ENCODE measurements at places on chromosomes 12 and 14.

DNA sequence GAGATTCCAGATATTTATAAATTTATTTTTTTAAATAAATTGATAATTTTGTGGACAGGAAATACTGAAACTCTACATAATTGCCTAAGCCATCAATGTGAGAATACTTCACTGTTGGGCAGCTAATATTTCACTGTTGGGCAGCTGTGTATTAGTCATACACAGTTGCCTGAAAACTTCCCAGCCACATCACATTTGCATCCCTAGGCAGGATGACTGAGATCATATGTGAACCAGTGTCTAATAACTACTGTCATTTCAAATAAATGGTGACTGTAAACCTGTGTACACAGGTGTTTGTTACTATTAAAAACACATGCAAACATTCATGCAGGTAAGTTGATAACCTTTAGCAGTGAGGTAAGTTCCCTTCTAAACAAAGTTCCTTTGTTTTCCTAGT, 43.9 kb downstream of the TMTC3 start:
- peaks cover 4% of the 10 kb centered on the region for H3K36me3 ChIP-seq
- DNase-seq: peak; percentile 86
- peaks cover 27% of the 10 kb centered on the region for H3K4me1 ChIP-seq
- H3K4me3 ChIP-seq: no peak overlapping the region

DNA sequence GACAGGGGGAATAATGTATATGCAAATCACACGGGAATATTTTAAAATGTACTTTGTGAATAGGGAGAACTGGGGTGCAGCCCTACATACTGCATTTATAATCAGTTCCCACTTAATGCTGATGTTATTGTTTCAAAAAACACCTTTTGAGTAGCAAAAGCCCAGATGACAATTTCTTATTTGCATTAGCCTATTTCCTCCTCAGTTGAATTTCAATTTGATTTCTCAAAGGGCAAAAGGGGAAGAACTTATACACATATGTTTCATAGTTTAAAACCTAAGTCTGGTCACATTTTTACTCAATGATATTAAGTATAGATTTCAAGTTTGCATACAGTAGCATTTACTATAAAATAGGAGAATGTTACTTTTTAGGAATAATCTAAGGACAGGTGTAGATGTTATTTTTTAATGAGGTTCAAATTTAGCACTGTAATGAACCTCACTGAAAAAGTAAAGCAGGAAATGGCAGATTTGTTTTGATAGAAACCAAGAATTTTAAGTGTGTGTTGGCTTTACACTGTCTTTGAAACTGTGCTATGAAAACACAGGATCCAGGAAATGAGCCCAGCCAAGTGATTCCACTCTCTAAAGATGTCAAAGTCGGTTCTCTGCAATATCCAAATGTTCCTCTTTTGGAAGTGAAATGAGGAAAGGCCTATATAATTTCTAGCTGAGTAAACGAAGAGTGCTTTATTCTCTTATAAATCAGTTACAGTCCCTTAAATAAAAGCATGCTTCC, 367.4 kb downstream of the BTG1 start:
- H3K36me3 ChIP-seq: no peaks in the 10 kb centered on the region
- H3K4me3 ChIP-seq: peak overlapping the region; percentile 59
- H3K4me1 ChIP-seq: peaks cover 26% of the 10 kb centered on the region
- H3K27me3 ChIP-seq: no peaks in the 10 kb centered on the region
- peak; percentile 20 for DNase-seq

- no peaks in the 10 kb centered on the region for H3K4me1 ChIP-seq
- no peak overlapping the region for H3K27ac ChIP-seq
- no peaks in the 10 kb centered on the region for H3K27me3 ChIP-seq
- DNase-seq: peak; percentile 13
Measured at GRCh38 chr14:32808644-32809043, 130.0 kb upstream of the NPAS3 start.

- H3K27me3 ChIP-seq: no peaks in the 10 kb centered on the region
- H3K27ac ChIP-seq: peak overlapping the region; percentile 88
Measured at GRCh38 chr14:103656031-103656755, 27.2 kb downstream of the KLC1 start.

- H3K4me1 ChIP-seq: 0 out of 2 replicates have a peak, but pooled peaks cover 3% of the 10 kb centered on the region
- H3K27ac ChIP-seq: no peak within 1 kb of the TSS
- H3K36me3 ChIP-seq: no peaks in the 10 kb centered on the region
- H3K27me3 ChIP-seq: peaks cover 21% of the 10 kb centered on the region
Measured at GRCh38 chr14:70188659-70189455, at the start of gene SLC8A3. SLC8A3 (minus strand) TSS chr14:70188951; CDS start chr14:70168422, 20,529 bp downstream.

DNA sequence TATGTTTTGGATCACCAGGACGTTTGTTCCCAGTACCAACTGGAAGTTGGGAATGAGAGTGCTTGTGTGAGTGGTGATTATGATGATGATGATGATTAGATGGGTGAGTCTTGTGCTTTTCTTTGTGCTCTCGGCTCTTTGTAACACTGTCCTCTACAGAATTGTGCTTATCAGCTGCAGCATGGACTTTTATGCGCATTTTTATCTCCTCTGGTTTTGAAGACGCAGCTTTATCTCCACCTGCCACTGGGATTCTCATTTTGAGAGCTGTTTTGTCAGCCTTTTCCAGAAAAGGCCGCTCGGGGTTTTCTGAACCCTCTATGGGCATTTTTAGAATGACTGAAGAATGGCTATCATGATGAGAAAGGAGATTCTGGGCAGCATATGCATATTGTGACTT, 11.5 kb upstream of the KANSL2 start:
- peaks cover 74% of the 10 kb centered on the region for H3K36me3 ChIP-seq
- H3K27ac ChIP-seq: no peak overlapping the region
- no peak for DNase-seq
- H3K27me3 ChIP-seq: no peaks in the 10 kb centered on the region
- no peaks in the 10 kb centered on the region for H3K4me1 ChIP-seq
- H3K4me3 ChIP-seq: no peak overlapping the region

DNA sequence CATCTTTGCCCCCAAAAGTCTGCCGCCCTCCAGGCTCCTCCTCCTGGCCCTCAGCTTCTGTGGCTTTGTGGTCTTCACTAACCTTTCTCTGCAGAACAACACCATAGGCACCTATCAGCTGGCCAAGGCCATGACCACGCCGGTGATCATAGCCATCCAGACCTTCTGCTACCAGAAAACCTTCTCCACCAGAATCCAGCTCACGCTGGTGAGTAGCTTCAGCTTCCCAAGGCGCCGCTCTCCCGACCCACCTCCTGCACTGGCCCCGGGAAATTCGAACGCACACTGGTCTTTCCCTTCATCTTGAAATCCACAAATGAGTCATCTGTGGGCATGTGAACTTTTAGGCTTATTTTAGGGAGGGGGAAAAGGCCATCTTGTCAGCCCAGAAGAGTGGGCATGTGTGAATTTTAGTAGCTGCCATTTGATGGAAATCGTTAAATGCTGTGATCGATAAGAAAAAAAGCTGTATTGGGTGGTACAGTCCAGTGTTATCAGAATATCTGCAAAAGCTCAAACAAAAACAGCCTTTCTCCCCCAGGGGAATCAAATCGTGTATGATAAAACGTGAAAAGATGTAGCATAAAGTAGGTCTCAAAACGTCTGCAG, 700 bp downstream of the SLC35E3 start:
- no peaks in the 10 kb centered on the region for H3K36me3 ChIP-seq
- peak; percentile 91 for DNase-seq
- no peaks in the 10 kb centered on the region for H3K27me3 ChIP-seq
- peak overlapping the region; percentile 63 for H3K27ac ChIP-seq

GRCh38 chr14:87615822-87616679, 376.9 kb downstream of the GALC start:
- H3K36me3 ChIP-seq: no peaks in the 10 kb centered on the region
- no peak overlapping the region for H3K27ac ChIP-seq
- H3K4me3 ChIP-seq: no peak overlapping the region
- H3K4me1 ChIP-seq: no peaks in the 10 kb centered on the region
- no peaks in the 10 kb centered on the region for H3K27me3 ChIP-seq
- peak; percentile 52 for DNase-seq

DNA sequence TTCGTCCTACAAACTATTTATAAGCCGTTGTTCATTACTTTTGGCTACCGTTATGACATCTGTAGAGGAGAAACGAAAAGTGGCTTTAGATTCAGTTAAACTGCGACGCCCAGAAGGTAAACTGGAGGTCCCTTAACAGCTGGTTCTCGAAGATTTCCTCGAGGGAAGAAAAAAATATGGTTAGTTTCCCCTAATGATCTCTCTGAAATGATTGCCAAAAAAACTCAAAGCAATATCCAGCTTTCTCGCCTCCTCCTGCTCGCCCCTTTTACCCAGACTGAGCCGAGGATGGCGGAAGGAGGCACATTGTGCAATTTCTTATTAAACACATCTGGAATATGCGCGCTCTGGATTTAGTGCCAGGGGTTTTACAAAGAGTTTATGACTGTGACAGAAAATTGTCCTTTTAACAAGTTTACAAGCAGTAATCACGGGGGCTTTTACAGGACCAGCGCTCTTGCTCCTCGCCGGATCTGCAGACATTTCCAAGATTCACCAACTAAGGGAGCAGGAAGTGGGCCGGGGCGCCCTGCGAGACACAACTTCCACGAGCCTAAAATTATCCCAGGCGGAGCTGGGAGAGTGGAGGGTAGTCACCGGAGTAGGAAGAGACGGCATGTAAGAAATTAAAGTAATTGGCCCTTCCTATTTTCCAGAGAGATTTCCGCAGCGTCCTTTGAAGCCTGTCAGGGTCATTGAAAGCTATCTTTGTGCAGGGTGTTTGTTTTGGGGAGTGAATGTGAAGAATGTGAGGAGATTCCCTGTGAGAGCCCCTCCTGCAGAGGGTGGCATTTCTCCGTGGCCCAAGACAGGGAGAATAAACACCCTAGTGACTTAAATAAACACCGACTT, 5.6 kb downstream of the SIX1 start:
- H3K27ac ChIP-seq: peak overlapping the region; percentile 46
- no peaks in the 10 kb centered on the region for H3K27me3 ChIP-seq
- peaks cover 30% of the 10 kb centered on the region for H3K4me1 ChIP-seq
- H3K4me3 ChIP-seq: peak overlapping the region; percentile 56

DNA sequence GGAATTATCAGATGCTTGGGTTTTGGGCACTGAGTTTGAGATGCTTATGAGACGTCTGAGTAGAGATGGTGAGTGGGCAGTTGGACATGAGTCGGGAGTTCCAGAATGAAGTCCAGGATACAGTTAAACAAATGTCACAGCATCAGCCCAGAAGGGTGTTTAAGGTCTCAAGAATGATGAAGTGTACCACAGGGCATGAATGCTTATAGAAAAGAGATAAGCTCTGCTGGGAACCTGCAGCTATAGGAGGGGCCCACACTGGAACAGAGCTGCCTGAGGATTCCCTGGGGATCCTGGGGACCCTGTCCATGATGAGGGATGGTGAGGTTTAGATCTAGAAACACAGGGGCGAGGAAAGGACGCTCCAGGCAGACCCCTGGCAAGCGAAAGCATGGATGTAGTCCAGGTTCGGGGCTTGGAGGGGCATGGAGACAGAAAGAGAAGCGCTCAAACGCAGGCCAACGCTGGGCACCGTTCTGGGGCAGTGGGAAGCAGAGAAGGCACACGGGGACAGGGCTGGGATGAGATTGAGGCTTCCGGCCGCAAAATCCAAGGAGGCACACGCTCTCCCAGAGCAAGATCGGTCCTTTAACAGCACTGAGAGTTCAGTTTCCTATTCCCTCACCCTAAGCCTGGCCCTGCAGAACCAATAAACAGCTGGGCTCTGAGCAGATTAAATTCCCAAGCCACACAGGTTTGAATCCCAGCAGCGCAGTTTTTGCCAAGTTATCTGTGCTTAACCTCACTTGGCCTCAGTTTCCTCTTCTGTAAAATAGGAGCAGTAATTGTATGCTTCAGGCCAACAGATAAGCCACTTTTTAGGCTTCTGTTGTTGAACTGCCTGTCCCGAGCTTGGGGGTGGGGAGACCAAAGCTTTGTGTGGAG, 52.9 kb downstream of the EID3 start:
- H3K27me3 ChIP-seq: no peaks in the 10 kb centered on the region
- H3K27ac ChIP-seq: no peak overlapping the region
- H3K4me1 ChIP-seq: peaks cover 11% of the 10 kb centered on the region
- H3K36me3 ChIP-seq: peaks cover 30% of the 10 kb centered on the region

DNA sequence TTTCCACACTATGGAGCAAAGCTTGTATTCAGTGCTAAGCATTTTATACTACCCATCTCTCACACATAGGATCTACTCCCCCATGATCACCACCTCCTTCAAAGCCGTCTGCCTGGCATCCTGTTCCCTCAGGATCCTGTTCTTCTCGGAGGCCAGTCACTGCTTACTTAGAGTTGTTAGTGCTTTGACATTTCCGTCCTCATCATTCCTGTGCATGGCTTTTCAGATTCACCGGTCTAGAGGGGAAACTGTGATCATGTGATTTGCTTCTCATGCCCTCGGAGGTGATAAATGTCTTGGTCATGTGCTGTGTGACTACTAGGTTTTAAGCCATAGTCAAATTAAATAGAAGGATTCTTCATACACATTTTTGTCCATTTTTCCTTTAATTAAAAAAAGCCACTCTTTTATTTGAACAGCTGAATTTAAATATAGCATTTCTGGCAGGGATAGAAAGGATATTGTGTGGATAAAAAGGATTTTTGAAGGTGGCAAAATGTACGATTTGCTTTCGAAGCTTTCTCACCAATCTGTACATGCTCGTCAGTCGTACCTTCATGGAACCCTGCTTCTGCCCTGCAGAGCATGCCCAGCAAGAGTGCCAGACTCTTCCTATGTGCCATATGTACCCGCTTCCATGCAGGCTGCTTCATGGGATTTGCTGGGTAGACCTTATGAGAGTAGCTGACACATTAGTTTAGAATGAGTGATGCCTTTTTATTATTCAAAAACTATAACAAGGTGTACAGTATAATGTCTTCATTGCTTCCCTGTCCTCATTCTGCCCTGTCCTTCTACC, 53.3 kb downstream of the BMAL2 start:
- peaks cover 7% of the 10 kb centered on the region for H3K4me1 ChIP-seq
- no peaks in the 10 kb centered on the region for H3K36me3 ChIP-seq
- H3K4me3 ChIP-seq: no peak overlapping the region
- H3K27ac ChIP-seq: no peak overlapping the region
- DNase-seq: no peak
- no peaks in the 10 kb centered on the region for H3K27me3 ChIP-seq

DNA sequence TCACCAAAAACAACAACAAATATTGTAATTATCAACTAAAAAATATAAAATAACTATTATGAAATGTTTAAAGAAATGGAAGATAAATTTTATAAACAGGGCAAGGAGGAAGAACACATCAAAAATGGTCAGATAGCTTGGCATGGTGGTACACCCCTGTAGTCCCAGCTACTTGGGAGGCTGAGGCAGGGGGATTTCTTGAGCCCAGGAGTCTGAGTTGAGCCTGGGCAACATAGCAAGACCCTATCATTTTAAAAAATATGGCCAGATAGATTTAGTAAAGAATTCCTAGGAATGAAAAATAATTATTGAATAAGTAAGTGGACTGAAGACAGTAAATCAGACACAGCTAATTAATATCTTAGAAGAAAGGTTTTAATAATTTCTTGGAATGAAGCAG, 32.6 kb downstream of the ITPR2 start:
- H3K27ac ChIP-seq: no peak overlapping the region
- no peaks in the 10 kb centered on the region for H3K36me3 ChIP-seq
- no peak overlapping the region for H3K4me3 ChIP-seq
- no peak for DNase-seq
- H3K4me1 ChIP-seq: peaks cover 18% of the 10 kb centered on the region

GRCh38 chr14:101535701-101536207, 25.5 kb upstream of the DIO3 start:
- DNase-seq: no peak
- no peaks in the 10 kb centered on the region for H3K4me1 ChIP-seq
- H3K4me3 ChIP-seq: no peak overlapping the region
- peaks cover 20% of the 10 kb centered on the region for H3K27me3 ChIP-seq
- no peak overlapping the region for H3K27ac ChIP-seq
